ENCODE measurements at places on chromosomes 1 and 21.

DNA sequence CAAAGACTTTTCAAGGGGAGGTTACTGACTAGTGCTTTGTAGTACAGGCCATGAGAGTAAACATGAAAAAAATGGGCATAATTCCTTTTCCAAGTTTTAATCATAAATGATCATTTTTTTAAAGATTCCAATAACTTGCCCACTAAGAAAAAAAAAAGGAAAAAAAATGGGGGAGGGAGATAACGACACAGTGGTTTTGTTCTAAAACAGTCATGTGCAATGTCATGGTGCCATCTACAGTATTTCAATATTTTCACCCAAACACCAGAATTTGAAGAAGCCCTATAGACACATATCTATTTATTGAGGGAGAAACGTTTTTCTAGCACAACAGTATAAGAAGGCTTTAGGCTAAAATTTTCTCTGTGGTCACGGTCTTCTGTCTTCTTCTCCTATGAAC is 250.2 kb downstream of the LTN1 start:
- DNase-seq = no peak

DNA sequence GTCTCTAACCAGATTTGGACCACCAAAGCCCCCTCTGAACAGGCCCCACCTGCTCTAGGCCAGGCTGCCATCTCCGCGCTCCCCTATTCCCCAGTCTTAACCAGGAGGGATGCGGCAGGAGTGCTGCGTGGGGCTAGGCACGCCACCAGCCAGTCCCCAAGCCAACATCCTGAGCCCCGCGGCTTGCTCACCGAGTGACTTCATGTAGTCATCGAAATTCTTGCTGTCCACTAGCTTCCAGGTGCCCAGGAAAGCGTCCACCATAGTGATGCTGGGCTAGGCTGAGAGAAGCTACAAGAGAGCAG is 173 bp downstream of the FABP3 start:
- DNase-seq = no peak

GRCh38 chr21:35909456-35910223 is 150.7 kb downstream of the SETD4 start:
- no peak for DNase-seq

DNA sequence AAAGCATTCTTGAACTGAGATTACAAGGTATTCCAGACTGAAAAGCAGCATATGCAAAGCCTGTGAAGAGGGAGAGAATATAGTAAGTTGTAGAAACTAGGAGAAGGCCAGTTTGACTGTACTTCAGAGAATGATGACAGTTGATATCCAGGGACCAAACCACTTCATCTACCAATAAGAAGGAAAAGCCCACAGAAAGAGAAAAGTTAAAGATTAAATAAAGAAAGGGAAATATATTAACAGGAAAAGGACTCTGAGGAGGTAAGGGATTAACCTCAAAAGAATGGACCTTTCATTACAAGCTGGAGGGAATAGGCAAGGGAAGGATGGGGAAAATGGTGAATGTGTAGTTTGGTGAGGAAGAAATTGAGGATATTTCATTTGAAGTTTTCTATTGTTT is 180.2 kb upstream of the CACYBP start:
- no peak for DNase-seq
